Left colon (tissue), 2 donors: ENCODE measurements at places on chromosomes 6 and 20. TPM values are rescaled to one million over a fixed set of nuclear protein-coding genes. Genes with fewer than 3 reads are reported as not detected.

The TP53INP2 gene
- total RNA-seq: 72.9 TPM

The RBM24 gene
- 8.8 TPM for total RNA-seq

The CDSN gene
- not detected for total RNA-seq

The GLP1R gene
- not detected for total RNA-seq

The SNX3 gene
- total RNA-seq: 88.7 TPM

The SASH1 gene
- 24.4 TPM for total RNA-seq

The ADNP gene
- total RNA-seq: 54.2 TPM

The ROMO1 gene
- total RNA-seq: 148 TPM

The RSPH4A gene
- total RNA-seq: 0.31 TPM

The LPA gene
- total RNA-seq: not detected

GRCh38 chr6:40485795-40486194 is 101.4 kb downstream of the LRFN2 start:
- DNase-seq: no peak

- no peak for DNase-seq
Observed at GRCh38 chr6:107441682-107442081, 17.7 kb downstream of the PDSS2 start.

DNA sequence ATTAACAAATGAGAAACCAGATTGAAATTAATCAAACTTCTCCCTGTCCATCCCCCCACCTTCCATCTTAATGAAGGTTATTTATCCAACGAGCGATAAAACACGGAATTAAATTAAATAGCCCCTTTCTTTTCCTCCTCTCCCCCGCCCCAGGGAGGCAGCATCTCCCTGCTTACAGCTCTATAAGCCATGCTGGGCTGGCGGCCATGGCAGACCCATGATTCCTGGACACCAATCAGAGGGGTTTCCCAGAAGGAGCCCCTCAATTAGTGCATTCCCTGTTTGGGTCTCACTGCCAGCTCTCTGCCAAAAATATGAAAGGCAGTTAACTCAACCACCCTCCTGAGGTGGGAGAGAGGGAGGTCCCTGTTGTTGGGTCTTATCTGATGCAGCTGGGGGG is 33.8 kb downstream of the GRM4 start:
- no peak for DNase-seq

DNA sequence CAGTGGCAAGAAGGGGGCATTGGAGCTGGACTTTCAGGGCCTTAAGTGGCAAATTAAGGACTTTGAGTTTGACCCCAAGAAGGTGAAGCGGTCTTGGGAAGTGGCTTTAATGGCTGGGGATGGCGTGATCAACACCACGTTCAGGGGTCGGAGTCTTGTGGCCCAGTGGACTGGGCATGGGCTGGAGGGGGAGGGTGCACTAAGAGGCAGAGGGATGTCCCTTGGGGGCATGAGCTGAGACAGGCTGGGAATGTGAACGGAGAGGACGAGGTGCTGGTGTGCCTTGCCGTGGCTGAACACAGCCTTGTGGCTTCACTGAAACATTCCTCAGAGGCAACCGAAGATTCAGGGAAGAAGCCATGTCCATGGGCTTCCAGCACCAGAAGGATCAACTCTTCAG is 227.0 kb downstream of the SYNDIG1 start:
- no peak for DNase-seq

DNA sequence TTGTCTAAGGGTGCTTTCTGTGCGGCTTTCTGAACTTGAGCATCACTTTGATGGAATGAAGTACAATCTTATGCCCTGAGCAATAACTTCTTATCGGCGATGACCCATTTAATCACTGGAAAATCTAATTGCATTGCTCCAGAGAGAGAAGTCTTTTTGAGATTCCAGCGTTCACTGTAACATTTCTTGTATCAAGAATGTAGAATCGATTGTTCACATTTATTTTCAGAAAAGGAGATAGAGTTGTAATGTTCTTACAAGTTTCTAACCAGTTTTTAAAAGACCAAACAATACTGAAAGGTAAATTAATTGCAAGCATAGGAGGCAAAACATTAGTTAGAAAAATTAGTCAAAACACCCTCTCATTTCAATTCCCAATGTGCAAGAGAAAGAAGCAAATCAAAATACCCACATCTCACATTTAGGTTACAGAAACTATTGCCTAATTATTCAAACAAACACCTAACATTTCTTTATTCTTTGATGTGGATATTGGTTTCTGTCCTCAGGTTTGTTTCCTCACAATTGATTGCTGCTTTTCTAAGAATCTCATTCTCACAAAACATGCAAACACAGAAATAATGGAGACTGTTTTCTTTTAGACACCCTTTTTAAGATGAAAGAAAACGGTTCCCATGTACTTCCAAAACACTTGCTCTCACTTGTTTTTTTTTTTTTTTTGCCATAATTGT is 14.8 kb upstream of the PRDM13 start:
- no peak for DNase-seq

GRCh38 chr6:10537726-10538125 is 16.6 kb downstream of the GCNT2 start:
- DNase-seq: no peak

GRCh38 chr20:47024461-47024937 is 129.9 kb downstream of the EYA2 start:
- no peak for DNase-seq

- peak; percentile 67 for DNase-seq
Observed at GRCh38 chr20:62241506-62241905, 3.2 kb downstream of the OSBPL2 start.

DNA sequence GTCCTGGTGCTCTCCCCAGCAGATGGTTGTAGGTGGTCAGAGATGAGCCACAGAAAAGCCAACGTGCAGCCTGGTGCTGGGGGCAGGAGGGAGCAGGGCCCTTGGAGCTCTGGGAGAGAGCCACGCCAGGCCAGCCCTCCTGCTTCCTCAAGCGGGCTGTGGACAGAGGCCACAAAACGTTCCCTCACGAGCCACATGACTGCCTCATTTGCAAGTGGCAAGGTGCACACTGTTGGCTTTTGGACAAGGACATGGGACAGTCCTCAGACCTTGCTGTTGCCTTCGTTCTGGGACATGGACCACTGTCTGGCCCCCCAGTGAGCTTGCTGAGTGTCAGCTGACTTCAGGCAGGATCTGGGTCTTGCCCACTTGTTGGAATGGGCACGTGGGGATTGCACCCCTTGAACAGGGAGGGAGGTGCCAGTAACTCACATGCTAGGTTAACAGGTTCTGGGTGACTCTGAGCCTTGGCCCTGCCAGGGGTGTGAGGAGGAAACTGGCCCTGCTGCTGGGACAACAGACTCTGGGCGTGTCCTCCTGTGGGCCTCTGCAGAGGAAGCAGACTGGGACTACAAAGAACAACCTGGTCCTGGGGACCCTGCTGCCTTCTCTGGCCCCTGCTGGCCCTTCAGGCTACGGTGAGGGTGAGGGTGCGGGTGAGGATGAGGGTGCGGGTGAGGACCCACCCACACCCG is 2.6 kb downstream of the SLCO4A1 start:
- peak; percentile 91 for DNase-seq

- DNase-seq: no peak
Observed at GRCh38 chr20:58021481-58021880, 207.0 kb downstream of the ANKRD60 start.

- DNase-seq: no peak
Observed at GRCh38 chr6:158249340-158249836, 62.9 kb upstream of the TULP4 start.

GRCh38 chr20:14245368-14245970 is 91.9 kb downstream of the FLRT3 start:
- no peak for DNase-seq

GRCh38 chr20:31637660-31638059 is at the start of gene COX4I2:
TSS of gene COX4I2 (plus strand) at chr20:31637912. CDS start at chr20:31639018, 1,106 bp downstream.
- no peak for DNase-seq

- no peak for DNase-seq
Observed at GRCh38 chr6:132961122-132961521, 146.8 kb downstream of the RPS12 start.

GRCh38 chr6:45728674-45729073 is 287.0 kb downstream of the CLIC5 start:
- no peak for DNase-seq

DNA sequence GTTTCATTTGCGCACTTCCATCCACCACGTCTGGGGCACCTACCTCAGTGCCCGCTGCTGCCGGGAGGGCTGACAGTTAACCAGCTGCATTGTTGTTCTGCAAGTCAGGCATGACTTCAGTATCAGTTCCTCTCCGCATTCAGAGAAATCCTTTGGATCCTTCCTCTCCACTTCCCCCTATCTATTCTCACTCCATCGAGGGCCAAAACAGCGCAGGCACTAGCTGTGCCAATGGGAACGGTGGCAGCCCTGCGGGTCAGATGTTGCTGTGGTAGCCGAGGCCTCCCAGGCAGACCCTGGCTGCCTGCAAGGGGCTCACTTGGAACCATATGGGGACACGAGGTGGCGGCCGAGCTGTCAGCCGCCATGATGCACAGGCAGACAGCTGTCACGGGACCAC is 64.2 kb upstream of the INSM1 start:
- peak; percentile 11 for DNase-seq

- DNase-seq: no peak
Observed at GRCh38 chr20:36128463-36129159, 25.9 kb upstream of the EPB41L1 start.

- no peak for DNase-seq
Observed at GRCh38 chr6:68559716-68560115, 75.4 kb upstream of the ADGRB3 start.

GRCh38 chr20:32466739-32467505 is 108.8 kb downstream of the ASXL1 start:
- DNase-seq: no peak

GRCh38 chr6:37232430-37233017 is 25.0 kb upstream of the TBC1D22B start:
- no peak for DNase-seq
